ENCODE measurements at places on chromosomes 13 and 19.
A peak's percentile ranks its signal among the peaks of the same experiment; 100 is the strongest.

DNA sequence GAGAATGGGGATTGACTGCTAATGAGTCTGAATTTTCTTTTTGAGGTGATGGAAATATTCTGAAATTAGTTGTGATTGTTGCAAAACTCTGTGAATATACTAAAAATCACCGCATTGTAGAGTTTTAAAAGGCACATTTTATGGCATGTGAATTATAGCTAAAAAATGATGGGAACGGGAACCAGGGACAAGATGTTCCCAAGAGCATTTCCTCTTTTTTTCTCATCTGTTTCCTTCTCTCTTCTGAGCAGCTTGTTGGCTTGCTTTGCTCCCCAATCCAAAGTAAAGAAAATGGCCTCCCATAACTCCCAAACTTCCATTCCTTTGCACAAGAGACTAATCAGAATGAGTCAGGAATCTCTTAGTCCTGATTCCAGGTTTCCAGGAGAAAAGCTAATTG is 459.2 kb downstream of the TSHZ3 start:
- DNase-seq = no peak

- no peak for DNase-seq
Observed at GRCh38 chr13:88217372-88217771, 546.2 kb downstream of the SLITRK5 start.

GRCh38 chr19:3178377-3178972 is at the start of gene S1PR4:
S1PR4 (plus strand) TSS chr19:3178769; CDS start chr19:3178793, 24 bp downstream.
- no peak for DNase-seq

- DNase-seq = no peak
Observed at GRCh38 chr13:40508127-40508526, 158.3 kb downstream of the FOXO1 start.

DNA sequence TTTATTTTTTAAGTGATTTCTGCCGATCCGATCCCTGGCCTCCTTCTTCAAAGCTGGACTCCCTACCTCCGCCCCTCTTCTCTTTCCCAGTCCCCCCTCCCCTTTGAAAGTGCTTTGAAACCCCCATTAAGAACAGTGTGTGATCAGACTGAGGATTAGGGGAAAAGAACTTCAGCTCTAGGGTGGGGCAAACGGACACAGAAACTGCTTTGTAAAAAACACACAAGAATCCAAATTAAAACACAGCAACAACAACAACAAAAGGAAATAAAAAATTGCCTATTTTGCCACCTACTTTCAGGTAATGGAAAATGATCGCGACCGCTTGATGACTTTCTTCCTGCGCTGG is 1.4 kb downstream of the SPRY2 start:
- no peak for DNase-seq

DNA sequence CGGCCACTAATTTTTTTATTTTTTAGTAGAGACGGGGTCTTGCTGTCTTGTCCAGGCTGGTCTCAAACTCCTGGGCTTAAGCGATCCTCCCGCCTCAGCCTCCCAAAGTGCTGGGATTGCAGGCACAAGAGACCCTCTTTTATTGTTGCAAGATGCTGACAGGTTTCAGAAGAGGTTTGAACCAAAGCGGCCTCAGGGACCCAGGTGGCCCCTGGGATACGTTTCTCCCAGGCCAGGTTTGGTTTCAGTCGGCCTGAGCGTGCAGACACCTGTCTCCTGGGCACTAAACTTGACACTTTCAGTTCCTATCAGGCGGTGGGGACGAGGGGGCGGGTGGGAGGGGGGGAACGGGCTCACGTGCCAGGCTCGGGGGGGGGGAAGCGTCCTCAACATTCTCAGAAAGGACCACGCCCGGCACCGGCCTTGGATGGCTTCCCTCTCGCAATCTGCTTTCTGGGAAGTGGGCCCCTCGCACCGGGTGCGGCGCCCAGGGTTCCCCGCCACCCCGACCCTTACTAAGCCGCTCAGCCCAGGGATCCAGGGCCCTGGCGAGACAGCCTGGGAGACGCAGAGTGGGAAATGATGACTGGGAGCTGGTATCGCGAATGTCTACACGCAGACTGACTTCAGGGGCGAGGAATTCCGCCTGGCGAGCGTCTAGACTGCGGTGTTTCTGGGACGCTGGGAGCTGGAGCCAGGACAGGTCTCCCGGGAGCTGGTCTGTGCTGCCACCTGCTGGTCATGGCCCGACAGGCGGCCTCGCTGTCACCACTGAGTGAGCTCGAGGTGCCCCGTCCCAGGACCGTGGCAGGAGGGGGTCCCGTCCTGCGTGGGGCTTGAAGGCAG is 91.6 kb downstream of the GNG7 start:
- DNase-seq = peak; percentile 41

DNA sequence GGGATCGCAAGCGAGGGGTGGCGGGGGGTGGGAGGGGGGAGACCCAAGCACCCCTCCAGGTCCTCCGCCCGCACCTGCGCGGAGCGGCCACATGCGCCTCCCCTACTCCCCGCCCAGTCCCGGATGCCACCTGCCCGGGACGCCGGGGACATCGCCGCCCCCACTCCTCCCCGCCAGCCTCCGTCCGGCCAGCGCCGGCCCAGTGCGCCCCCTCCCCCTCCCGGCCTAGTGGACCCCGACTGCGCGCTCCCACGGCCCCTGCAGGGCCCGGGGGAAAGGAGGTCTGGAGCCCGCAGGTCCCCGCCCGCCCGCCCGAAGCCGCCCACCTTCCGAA is 263 bp downstream of the RHPN2 start:
- peak; percentile 15 for DNase-seq

DNA sequence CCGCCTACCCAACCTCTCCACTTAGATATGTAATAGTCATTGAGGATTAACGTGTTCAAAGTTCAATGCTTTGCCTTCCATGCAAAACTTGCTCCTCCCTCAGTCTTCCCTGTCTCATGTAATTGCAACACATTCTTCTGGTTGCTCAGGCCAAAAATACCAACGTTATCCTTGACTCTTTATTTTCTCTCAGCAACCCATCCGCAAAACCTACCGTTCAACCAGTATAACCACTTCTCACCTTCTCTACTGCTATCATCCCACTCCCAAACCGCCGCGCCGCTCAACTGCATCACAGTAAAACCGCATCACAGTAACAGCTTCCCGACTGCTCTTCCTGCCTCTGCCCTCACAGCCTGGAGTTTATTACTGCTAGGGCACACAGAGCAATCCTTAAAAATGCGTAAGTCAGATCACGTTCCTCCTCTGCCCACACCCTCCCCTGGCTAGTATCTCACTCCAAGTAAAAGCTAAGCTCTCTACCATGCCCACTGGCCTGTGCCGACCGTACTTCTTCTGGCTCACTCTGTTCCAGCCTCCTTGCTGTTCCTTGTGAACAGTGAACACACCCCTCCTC is 8.2 kb downstream of the MTIF3 start:
- DNase-seq = no peak

GRCh38 chr13:111034811-111035210 is 80.3 kb upstream of the ARHGEF7 start:
- DNase-seq = no peak

GRCh38 chr19:30082168-30082567 is 140.1 kb downstream of the URI1 start:
- DNase-seq = no peak

- DNase-seq = no peak
Observed at GRCh38 chr19:7000333-7000732, 20.9 kb downstream of the MBD3L2B start.

GRCh38 chr19:31100981-31101380 is 248.3 kb downstream of the TSHZ3 start:
- DNase-seq = no peak

DNA sequence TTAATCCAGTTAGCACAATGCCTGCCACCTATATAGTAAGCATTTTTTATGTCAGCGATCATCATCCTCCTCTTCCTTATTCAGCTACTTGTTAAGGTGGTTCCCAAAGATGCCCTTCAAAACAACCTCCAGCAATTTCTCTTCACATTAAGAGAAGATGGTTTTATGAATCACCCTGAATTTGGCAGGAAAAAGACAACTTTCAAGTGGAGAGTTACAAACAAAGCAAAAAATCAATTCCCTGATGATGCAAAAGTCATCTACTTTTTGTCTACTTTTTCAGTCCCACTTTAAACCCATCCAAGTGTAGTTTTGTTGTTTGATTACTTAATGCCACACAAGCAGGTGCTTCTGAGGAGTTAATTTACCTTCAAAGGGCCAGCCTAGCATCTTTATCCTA is 139.1 kb upstream of the SERP2 start:
- DNase-seq = no peak

DNA sequence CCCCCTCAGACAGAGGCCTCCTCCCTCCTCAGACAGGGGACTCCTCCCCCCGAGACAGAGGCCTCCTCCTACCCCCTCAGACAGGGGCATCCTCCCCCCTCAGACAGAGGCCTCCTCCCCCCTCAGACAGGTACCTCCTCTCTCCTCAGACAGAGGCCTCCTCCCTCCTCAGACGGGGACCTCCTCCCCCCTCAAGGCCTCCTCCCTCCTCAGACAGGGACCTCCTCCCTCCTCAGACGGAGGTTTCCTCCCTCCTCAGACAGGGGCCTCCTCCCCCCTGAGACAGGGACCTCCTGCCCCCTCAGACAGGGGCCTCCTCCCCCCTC is 13.9 kb downstream of the C3 start:
- no peak for DNase-seq

DNA sequence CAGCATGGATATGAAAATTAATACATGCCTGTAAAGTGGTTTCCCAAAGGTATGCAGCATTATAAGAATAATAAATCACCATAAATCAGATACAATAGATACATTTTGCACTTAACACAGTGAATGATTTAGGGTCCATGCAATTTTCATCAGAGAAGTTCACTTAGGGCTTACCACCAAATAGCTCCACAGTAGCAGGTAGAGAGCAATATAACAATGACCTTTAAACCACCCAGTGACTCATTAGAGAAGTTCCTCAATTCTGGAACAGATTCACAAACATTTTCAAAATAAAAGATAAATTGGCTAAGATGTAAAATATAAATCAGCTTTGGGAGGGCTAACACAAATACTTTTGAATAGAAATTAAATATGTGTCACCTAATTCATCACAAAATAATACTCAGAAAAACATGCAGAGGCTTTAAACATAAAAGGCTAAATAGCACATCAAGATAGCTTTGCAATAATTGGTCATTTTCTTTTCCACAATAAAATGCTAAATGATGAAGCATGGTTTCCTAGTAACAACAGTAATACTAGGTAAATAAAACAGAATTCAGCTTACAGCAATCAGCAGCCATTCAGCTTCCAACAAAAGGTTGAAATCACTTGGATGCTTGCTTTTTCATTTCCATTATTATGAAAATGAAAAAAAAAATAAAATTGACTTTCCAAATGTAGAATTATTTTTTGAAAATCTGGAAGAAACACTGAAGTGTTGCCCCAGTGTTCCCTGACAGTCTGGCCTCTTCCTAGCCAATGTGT is 84.3 kb upstream of the NBEA start:
- no peak for DNase-seq

GRCh38 chr19:2761876-2762782 is 20.9 kb downstream of the SGTA start:
- no peak for DNase-seq

DNA sequence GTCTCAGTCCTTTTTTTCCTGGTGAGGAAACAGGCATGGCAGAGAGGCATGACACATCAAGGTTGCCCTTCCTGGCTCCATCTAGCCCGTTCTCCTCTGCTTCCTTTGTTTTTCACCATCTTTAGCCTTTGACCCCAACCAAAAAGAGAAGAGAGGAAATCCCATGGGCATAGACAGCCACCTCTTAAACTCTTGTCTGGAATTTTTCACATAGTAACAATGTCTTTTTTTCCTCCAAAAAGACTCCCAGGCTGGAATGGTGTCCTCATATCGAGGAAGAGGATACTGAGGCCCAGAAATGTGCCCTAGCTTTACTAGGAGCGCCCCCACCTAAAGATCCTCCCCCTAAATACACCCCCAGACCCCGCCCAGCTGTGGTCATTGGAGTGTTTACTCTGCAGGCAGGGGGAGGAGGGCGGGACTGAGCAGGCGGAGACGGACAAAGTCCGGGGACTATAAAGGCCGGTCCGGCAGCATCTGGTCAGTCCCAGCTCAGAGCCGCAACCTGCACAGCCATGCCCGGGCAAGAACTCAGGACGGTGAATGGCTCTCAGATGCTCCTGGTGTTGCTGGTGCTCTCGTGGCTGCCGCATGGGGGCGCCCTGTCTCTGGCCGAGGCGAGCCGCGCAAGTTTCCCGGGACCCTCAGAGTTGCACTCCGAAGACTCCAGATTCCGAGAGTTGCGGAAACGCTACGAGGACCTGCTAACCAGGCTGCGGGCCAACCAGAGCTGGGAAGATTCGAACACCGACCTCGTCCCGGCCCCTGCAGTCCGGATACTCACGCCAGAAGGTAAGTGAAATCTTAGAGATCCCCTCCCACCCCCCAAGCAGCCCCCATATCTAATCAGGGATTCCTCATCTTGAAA is at the start of gene GDF15:
GDF15 (plus strand) TSS at position 484 of the 868 bp plus-strand sequence; CDS start at position 516, 32 bp downstream.
- no peak for DNase-seq

GRCh38 chr13:48235341-48236135 is 2.5 kb downstream of the ITM2B start:
- DNase-seq = peak; percentile 31

- peak; percentile 27 for DNase-seq
Observed at GRCh38 chr13:66138172-66138811, 1091.8 kb downstream of the PCDH9 start.

- no peak for DNase-seq
Observed at GRCh38 chr19:31519908-31520307, 170.7 kb upstream of the TSHZ3 start.

- DNase-seq = no peak
Observed at GRCh38 chr19:45496349-45496953, 396 bp downstream of the RTN2 start.
